ENCODE measurements at places on chromosomes 6 and 20.

DNA sequence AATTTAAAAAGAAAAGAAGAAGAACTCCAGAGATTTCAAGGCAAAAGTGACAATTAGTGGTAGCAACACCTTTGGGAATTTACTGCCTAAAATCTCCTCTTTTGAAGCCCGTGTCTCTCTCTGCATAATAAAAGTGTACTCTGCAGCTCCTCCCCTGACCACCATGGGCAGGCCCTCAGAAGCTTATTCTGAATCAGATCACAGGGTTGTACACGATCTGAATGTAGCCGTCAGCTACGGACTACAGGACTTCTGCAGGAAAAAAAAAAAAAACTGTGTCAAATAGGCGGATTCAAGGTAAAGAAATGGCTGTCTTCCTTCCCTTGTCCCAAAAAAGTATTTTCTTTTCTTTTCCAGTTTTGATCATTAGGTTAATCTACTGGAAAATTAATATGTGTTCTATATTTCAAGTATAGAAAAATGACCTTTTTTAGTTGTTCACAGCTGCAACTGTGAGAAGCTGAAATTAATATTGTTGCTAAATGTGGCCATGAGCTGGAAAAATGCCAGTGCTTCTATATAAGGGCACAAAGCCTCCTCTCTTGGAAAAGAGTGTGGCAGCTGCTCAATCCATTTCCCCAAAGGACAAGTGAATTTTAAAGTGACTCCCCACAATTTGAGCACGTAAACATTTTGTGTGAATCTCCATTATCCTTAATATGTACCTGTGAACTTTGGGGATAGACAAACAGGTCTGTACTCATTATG lies 397.4 kb downstream of the C6orf118 start:
- DNase-seq: peak; percentile 75

- DNase-seq: no peak
Measured at GRCh38 chr6:40819182-40819834, 219.7 kb downstream of the UNC5CL start.

GRCh38 chr6:155261111-155261900 lies 2.5 kb upstream of the CLDN20 start:
- no peak for DNase-seq

DNA sequence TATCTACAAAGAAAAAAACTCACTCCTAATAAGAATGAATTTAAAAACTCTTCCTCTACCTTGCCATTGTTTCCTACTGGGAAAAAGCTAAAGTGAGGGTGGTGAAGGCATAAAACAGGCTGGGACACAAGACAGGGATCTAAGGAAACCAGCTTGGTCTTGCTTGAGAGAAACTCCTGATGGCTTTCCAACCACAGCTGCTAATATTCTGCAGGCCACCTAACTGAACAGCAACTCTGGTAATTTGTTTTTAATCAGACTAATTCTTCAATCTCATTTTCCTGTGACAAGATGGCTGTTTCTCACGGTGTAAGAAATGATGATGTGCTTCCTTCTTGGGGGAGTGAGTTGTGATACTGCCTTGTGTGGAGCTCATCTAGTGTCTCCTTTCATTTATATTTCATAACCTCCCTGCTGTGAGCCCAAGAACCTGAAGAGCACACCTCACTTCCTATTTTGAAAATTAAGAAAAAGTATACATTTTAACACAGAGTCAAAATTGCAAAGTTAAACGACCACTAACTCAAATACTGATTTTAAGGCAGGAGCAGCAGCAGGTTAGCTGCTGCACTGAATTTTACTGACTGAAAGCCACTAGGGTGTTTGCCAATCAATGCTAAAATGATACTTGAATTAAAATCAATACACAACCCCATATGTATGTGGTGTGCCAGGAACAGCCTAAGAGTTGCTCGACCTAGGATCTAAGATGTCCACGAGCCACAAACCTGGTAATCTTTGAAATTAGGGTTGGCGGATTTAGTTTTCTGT lies 58.0 kb downstream of the BACH2 start:
- no peak for DNase-seq

DNA sequence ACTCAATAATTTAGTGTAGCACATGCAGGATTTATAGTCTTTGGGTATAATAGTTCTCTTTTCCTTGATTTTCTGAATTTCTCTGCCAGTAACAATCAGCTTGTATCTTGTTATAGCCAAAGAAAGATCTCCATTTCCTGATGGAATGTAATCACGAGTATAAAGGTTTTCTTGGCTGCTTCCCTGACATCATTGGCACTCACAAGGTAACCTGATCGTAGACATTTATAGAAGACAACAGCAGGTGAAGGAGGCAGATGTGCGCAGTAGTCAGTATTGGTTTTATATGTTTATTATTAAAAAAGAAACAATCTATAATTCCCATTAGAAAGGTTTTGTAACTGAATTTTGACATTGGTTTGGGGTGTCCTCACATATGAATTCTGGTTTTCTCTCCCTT lies 44.3 kb upstream of the SYNJ2 start:
- DNase-seq: no peak
